Bronchial epithelial cell (primary cell): ENCODE measurements at places on chromosomes 2 and 18.
A peak's percentile ranks its signal among the peaks of the same experiment; 100 is the strongest.

DNA sequence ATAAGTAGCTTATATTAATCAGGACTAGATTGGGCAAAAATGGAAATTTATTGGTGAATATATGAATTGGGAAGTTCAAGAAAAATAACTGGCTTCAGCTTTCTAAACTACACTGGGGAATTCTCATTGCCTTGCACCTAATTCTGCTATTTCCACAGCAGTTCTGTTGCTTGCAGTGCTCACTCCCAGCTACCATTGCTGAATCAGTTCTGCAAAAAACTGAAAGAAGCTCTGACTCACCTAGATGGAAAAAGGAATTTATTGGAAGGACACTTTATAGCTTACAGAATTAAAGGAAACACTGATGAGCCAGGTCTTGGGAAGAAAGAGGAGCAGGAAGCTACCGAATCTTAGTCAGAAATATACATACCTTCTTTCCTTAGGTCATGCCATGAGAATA lies 60.3 kb upstream of the ACVR1 start:
- DNase-seq: peak; percentile 71

DNA sequence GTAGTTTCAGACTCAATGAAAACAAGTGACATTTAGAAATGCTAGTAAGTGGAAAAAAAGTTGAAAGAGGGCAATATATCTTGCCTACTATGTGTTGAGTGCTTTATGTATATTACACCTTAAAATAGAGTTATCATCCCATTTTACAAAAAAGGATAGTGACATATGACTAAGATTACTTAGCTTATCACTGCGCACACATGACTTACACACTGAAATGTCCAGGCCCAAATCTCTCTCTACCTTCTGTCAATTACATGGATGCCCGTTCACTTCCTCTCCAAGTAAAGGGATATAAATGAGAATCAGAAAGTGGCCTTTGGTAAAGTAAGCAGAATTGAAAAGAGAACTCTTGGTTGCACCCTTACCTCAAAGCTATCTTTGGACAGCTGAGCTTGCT lies 3.6 kb upstream of the PARD3B start:
- no peak for DNase-seq

DNA sequence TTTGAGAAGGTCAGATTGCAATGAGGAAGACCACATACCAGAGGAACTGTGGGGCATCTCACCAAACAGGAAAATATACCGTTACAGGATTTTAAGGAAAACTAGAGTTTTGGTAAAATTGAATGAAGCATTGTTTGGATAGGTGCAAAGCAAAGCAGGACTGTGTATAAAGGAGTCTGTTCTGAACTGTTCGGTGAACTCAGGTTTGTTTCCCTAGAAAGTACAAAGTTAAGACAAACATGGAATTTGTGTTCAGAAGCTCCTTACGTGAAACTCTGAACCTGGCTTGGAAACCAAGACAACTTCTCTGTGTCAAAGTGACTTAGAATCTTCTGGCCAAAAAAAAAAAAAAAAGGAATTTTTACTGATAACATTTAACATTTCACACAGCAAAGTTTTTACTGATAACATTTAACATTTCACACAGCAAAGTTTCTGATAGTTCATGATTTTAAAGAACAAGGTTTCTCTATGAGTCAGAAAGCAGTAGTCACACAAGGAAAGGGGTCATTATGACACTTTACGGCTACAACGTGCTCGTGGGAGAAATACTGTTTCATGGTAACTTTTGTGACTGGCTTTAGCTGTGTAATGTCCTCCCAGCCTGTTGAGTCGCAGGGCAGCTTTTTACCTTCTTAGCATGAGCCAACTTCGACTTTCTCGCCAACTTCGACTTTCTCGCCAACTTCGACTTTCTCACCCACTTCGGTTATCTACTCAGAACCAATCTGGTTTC lies 21.2 kb upstream of the TET3 start:
- no peak for DNase-seq

DNA sequence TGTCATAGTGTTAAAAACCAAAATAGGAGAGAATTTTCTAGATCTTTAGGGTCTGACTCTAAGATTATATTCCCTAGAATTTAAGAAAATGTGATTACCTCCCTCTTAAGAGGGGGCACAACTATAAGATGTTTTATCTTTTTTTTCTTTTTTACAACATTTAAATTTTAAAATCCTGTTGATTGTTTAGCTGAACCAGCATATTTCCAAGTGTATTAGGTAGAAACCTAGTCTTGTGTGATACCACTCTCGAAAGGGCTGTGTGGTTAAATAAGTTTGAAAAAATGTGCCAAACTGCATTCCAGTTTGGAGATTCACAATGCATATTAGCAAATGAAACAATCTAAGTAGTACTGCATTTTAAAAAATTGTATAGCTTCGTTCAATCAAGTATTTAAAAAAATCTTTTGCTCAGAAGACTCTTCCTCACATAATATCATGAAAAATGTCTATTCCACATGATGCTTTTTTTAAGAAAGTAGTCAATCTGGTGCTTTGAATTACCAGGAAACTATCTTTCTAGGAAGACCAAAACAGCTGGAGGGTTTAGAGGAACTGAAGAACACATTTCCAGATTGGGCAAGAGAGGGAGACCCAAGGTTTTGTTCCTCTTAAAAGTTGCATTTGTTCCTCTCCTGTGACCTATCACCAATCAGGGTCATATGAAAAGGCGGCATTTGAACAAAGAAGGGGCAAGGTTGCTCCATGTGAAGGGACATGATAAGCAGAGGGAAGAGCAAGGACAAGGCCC lies 98.8 kb downstream of the DPP4 start:
- DNase-seq: peak; percentile 14

DNA sequence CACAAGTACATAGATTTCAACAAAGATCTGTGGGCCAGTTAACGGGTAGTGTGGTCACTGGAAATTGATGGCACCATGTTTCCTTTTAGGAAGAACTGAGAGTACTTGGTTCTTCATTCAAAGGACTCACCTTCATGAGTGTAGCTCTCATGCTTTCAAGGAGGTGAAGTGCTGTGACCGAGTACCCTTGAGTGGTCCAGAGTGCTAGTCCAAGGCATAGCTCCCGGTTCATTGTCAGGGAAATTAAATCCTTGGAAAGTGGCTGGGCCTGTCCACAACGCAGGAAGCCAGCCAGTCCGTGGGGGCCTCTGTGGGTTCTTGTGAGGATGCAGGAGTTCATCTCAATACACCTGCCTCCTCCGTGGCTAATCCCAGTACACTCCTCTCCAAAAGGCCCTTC lies 295.1 kb downstream of the GALR1 start:
- no peak for DNase-seq

DNA sequence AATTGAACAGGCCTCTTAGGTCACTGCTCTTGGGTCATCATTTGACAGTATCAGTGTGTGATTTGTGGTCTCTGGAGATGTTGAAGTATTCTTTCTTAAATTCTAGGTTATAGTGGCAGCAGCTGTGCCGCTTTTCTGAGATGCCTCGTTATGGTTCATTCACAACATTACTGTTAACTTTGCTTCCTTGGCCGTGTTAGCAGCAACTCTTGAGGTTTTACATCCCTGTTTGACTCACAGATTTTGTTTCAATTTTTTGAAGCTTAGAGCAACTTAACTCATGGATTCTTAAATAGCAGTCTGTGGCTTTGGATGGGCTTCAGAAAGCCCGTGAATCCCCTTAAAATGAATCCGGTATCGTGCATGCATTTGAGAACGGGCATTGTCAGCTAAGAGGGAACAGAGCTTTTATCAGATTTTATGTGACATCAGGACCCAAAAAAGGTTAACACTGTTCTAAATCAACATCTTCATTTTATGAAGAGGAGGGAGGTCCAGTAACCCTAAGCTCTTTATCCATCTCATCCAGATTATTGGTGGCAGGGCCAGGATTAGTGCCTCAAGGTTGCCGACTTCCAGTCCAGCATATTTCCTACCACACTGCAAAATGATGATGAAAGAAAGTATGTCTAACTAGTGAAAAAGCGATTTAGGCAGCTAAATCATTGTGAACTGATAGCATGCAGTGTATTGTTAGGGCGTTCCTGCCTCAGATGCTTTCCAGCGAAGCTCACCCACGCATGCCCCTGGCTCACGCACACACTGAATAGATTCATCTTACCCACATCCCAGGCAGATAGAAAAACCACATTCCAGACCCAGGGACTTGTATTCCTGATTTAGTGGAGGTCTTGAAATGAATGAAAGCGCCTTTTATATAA lies 5.1 kb downstream of the TRIB2 start:
- DNase-seq: peak; percentile 7

DNA sequence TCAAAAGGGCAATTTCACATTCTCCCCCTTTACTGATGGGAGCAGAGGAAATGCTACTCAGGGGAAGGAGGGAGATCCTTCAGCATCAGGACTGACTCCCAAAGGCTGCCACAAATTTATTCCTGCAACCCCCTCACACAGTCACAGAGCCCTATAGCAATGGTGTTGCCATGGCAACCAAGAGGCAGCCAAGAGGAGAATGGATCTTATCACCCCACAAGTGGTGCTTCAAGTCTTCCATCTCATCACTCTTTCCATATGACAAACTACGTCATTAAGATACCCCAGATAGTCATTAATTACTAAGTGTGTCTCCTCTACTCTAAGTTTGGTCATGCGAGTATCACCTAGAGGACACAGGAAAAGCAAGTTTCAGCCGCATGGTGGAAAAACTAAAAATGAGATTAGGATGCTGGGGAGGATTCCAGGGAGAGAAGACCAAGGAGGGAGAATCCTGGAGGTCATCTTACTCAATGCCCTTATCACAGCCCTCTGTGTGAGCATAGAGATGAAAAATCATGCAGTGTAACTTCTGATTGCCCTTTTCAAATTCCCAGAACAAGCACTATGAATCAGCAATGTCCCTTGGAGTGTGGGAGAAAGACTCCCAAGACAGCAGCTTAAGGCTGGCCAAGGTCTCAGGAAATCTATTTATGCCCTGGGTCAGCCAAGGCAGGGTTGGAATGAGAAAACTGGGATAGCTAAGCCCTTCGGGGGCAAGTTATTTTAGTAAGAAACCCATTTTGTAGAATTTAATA lies 885.7 kb upstream of the KLHL29 start:
- DNase-seq: no peak

DNA sequence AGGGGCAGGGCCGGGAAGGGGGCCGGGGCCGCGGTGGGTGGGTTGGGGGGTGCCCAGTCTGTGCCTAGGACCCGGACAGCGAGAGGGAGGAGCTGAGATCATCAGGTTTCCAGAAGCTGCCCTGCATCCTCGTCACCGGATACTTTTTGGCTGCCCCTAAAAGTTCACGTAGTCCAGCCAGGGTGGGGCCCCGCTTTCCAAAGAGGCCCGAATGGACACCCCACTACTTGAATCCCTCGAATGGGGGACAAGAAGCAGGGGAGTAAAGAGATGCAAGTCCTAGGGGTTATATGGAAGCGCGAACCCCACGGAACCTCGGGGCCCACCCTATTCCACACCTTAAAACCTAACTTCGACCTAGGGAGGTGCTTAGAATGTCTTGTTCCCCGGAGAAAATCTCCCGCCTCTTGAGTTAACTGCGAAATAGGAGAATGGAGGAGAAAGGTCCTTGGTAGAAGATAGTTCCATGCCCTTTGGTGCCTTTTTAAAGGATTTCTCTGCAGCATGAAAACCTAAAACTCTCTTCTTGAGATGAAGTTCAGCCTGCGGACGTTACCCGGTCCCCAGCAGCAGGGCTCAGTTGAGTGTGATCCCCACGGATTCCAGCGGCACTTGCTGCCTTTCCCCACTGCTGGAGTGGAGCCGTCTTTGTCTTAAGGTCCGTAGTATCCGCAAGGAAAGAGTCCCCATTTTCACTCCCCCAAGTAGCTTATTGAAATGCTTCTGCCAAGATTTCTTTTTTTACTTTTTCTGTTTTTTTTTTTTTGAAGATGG lies 2.1 kb upstream of the RNF152 start:
- no peak for DNase-seq

DNA sequence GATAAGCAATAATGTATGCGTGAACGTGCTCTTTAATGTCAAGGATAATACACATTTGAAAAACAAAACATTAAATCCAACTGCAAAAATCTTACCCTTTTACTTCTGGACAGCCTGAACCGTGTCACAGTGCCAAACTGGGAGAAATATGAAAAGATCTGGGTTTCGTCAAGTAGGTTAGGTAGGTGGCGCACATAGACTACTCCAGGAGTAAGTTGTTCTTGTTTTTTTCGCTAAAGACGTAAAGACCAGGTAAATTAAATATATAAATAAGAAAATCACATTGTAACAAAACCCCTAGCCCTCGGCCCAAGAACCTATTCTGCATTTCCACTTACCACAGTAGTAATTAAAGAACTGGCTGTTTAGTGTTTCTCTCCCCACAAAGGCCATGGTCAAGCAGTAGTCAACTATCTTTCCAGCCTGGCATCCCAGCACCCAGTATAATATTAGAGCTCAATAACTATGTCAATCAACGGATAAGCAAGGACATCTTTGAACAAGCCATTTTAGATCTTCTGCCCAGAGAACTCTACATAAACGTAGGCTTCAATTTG lies 1.1 kb downstream of the NIFK start:
- DNase-seq: peak; percentile 46

DNA sequence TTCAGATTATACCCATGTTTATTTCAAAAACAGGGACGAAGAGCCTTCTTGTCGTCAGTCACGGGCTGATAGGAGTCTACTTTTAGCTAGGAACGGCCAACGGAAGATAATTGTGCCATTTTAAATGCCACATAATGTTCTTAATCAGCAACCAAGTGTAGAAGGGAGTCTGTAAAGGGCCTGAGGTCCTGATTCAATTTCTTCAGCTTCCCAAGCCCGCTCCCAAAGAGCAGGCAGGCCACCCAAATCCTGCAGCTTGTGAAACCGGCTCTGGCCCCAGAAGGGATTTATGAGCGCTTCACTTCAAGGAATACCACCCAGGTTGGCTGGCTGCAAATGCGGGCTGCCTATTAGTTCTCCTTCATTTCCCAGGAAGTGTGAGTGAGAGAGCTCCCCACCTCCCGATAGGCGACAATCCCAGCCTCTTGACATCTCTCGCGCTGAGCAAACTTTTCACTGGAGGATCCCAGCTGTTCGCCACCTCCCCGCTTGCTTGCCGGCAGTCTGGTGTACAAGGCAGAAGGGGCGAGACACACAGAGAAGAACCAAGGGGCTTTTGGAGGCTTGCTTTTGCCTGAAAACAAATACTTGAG lies 272.9 kb downstream of the CDH20 start:
- DNase-seq: peak; percentile 21

- peak; percentile 33 for DNase-seq
These were observed 61.3 kb upstream of the ITSN2 start for GRCh38 chr2:24421668-24422067.

GRCh38 chr18:56711708-56712445 lies 60.7 kb downstream of the WDR7 start:
- DNase-seq: no peak

GRCh38 chr2:181357979-181358378 lies 99.2 kb upstream of the ITGA4 start:
- DNase-seq: no peak

DNA sequence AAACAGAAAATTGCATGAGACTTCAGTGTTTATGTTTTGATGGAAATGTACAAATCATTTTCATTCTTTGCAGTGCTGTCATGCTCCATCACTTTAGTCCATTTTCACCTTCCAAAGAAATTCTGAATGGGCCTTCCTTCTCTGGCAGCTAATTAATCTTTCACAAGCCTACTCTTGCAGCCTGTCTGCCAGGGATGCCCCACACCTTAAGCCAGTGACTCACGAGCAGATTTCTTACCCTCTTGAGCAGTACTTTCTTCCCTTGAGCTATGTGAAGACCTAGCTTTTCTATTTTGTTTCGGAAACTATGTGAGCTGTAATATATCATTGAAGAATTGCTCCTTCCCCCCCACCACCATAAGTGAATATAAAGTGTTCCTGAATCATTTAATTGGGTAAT lies 404.3 kb upstream of the VWC2L start:
- DNase-seq: peak; percentile 73

GRCh38 chr2:41400088-41400665 lies 647.6 kb upstream of the PKDCC start:
- DNase-seq: peak; percentile 5

GRCh38 chr2:14256890-14257289 lies 375.6 kb upstream of the LRATD1 start:
- DNase-seq: peak; percentile 63
